ENCODE measurements at places on chromosomes 16 and 17. TPM values are rescaled to one million over a fixed set of nuclear protein-coding genes. Genes with fewer than 3 reads are reported as not detected.

KRT40 gene
- not detected for total RNA-seq

DLX3 gene
- not detected for total RNA-seq

GRCh38 chr16:79605999-79606398, 5.5 kb upstream of the MAF start:
- DNase-seq = no peak

GRCh38 chr17:68422821-68423220, 34.5 kb downstream of the WIPI1 start:
- no peak for DNase-seq

GRCh38 chr16:74322301-74322710, 25.7 kb downstream of the PSMD7 start:
- no peak for DNase-seq

GRCh38 chr17:35749560-35750412, 3.3 kb downstream of the GAS2L2 start:
- no peak for DNase-seq

DNA sequence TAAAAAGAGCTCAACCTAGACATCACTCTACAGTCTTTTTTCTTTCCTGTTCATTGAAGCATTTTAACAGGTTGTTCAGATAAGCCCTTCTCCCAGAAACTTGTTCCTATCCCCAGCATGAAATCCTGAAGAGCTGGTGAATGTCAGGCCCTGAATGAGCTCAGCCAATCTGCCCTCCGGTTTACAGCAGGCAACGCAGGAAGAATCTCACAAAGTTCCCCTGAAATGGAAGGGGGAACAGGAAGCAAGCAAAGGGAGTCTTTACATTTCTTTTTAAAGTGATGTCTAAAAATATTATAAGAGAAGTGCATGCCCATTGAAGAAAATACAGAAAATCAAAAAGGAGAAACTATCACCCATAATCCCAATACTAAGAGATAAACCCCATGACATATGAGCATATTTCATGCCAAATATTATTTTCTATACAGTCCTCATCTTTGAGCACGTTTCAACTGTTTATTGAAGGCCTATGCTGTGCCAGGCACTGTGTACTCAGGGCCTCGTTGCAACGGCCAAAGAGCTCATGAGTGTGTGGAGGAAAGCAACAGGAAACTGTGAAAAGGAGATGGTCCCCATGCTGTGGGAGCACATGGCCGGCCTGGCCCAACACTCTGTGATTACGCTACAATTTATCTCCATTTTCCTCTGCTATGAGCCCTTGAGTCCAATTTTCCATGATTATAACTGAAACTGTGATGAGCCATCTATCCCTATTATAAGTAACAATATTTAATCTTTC, 5.7 kb downstream of the TK2 start:
- no peak for DNase-seq

DNA sequence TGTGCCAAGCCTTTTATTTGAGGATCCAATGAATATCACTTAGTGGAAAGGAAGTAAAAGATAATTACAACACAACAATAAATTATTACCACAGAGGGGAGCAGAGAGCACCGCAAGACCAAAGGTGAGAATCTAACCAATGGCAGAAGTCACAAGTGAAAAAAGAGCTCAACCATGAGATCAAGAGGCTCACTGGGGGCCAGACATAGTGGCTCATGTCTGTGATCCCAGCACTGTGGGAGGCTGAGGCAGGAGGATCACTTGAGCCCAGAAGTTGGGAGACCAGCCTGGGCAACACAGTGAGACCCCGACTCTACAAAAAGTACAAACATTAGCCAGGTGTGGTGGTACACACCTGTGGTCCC, 17.7 kb downstream of the ANKRD11 start:
- DNase-seq = no peak

- no peak for DNase-seq
Measured at GRCh38 chr17:75147878-75148546, 6.3 kb downstream of the JPT1 start.

- DNase-seq = no peak
Measured at GRCh38 chr17:2366747-2367494, 29.6 kb downstream of the SGSM2 start.

- no peak for DNase-seq
Measured at GRCh38 chr17:51064061-51064735, 56.5 kb downstream of the SPAG9 start.

GRCh38 chr17:77319211-77320043, 178.7 kb downstream of the SEC14L1 start:
- peak; percentile 49 for DNase-seq

- DNase-seq = no peak
Measured at GRCh38 chr16:21279501-21279900, 1.4 kb upstream of the CRYM start.

DNA sequence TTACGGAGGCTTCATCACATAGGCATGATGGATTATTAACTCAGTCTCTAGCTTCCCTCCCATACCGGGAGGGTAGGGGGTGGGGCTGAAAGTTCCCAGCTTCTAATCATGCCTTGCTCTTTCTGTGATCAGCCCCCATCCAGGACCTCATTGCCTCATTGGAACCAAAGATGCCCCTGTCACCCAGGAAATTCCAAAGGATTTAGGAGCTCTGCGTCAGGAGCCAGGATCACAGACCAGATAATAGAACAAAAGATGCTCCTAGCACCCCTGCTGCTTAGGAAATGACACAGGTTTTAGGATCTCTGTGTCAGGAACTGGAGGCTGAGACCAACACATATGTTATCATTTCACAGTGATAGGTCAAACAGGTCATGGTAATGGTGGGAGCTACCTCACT, 9.7 kb downstream of the USB1 start:
- DNase-seq = no peak
